GM23338 (cell line): ENCODE measurements at places on chromosomes 11 and 22. TPM values are rescaled to one million over a fixed set of nuclear protein-coding genes. Genes with fewer than 3 reads are reported as not detected.
A peak's percentile ranks its signal among the peaks of the same experiment; 100 is the strongest.

Gene BDNF
- 5.1 and 6.8 TPM in 2 replicates for total RNA-seq

Gene TRIM21
- total RNA-seq = 12.6 and 18.3 TPM in 2 replicates

- DNase-seq = peak; percentile 28
Measured at GRCh38 chr11:112167145-112167544, at the start of gene TEX12. TSS of gene TEX12 (plus strand) at chr11:112167372. CDS start at chr11:112169269, 1,897 bp downstream.

GRCh38 chr11:58832056-58832645 is 12.4 kb downstream of the GLYATL2 start:
- DNase-seq = no peak

- peak; percentile 81 for DNase-seq
Measured at GRCh38 chr22:39316440-39317083, 2.9 kb downstream of the RPL3 start.
